Fibroblast of upper back skin (primary cell): ENCODE measurements at places on chromosomes 7 and 10.

DNA sequence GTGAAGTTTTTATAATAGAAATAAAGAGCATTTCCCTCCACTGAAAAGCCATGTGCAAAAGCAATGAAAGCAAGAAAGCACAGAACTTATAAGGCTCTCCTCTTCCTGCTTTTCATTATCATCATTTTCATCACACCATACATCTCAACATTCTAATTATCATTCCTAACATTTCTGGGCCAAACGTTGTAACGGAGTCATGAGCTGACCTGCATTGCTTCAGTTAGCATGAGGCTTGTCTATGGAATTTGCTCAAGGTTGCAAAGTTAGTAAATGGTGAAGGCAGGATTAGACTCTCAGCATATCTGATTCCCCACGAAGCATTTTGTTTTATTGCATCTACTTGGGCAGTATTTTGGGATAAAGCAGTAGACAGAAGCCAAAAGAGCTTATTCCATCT, 11.4 kb downstream of the SCIN start:
- peak; percentile 83 for DNase-seq

- no peak for DNase-seq
These were observed 15.1 kb downstream of the LRRTM3 start for GRCh38 chr10:66940965-66941364.

- DNase-seq: no peak
These were observed 459.0 kb downstream of the GATA3 start for GRCh38 chr10:8513155-8514147.

DNA sequence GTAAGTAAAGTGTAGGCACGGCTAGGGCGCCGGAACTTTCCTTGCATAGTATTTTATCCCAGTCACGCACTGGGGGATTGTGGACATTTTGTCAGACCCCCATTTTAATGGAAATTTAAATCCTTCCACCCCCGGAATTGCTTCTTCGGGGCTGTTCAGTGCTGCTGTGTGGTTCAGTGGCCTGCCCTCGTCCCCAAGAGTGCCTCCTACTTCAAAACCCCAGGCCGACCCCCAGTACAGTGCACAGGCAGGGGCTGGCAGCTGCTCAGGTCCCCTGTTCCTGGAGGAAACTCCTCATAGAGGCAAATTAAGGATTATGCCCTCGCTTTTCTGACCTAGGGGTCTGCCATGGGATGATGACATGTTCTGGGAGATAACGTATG, 94.5 kb downstream of the PTPRE start:
- no peak for DNase-seq

DNA sequence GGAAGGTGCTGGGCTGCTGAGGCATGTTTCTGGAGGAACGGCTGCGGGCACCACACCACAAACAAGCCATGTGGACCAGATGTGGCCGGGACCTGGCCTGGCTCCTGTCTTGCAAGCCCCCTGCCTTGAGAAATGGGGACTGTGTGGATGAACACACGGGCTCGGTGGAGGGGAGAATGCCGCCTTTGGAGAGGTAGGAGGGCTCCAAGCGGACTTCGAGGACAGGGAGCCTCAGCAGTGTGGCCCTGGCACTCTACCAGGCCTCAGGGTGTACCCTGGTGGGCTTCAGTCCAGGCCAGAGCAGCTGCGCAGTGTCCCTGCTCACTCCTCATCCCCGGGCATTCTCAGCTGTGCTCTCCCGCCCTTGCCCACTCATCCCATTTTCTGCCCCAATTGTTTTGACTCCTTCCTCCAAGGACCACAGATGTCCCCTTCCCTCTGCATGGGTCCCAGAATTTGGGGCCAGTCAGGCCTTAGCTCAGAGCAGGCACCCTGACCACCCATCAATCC, 31.5 kb downstream of the PWWP2B start:
- no peak for DNase-seq

- no peak for DNase-seq
These were observed 143.8 kb downstream of the ZNF248 start for GRCh38 chr10:37713642-37714041.

- no peak for DNase-seq
These were observed 41.2 kb upstream of the AGR3 start for GRCh38 chr7:16923019-16923418.

- no peak for DNase-seq
These were observed 373.5 kb upstream of the LRRTM3 start for GRCh38 chr10:66552331-66552730.

- DNase-seq: no peak
These were observed 2.1 kb downstream of the TBX20 start for GRCh38 chr7:35251606-35252310.

- DNase-seq: peak; percentile 23
These were observed 41.4 kb upstream of the GHITM start for GRCh38 chr10:84097787-84098353.

DNA sequence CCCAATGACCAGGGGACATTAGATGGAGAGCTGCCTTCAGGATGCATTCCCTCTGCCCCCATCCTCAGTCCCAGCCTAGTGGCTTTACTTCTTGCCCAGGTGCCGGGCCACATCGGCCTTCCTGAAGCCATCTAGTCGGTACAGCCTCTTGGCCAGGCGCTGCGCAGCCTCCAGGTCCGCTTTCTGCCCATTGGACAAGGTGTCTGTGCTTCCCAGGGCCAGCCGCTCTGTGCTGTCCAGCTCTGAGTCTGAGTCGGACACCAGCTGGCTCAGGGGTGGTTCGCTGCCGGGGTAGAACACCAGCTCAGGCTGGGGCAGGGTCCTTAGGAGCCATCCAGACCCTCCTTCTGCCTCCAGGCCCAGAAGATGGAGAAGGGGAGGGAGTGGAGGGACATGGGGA, 6.3 kb downstream of the PSD start:
- DNase-seq: no peak

DNA sequence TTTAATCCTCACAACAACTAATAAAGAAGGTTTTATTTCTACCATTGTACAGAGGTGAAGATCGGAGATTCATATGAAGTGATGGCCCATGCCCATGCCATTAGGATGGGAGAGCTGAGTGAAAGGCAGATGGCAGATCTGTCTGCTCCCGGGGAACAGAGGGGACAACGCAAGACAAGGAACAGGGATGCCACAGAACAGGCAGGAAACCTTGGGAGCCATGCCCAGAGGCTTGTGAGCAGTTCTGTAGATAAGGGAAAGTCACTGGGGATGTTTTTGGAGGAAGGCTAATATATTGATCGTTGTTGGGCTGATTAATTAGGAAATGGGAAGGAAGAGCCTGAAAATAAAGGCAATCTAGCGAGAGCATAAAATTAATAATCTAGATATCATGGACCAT, 73.1 kb upstream of the ITGB1 start:
- no peak for DNase-seq

GRCh38 chr10:11975795-11976194, 66.8 kb downstream of the UPF2 start:
- no peak for DNase-seq

DNA sequence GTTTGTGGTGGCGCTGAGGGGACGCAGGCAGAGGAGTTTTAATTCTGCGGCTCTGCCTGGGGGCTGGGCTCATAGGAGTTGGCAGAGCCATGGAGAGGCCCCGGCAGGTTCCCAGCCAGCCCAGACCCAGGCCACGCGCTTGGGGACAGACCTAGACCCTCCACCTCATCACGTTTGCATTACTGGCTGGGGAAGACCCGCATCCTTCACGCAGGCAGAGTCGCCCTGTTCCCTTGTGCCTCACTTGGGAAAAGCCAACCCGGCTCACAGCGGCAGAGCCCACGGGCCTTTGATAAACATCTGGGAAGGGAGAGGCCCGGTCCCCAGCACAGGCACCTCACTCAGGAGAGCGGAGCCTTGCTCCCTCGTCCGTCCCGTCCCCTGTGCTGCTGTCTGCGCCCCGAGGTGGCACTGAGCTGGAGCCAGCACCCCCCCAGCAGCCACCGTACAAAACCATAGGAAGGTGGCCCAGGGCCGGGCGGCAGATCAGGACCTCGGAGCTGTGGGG, 112.8 kb downstream of the CYTH3 start:
- no peak for DNase-seq

GRCh38 chr7:16711730-16712129, 41.8 kb upstream of the TSPAN13 start:
- peak; percentile 59 for DNase-seq

GRCh38 chr10:69497611-69498390, 46.5 kb downstream of the TSPAN15 start:
- no peak for DNase-seq

GRCh38 chr10:99396471-99396870, 34.0 kb downstream of the GOT1 start:
- peak; percentile 66 for DNase-seq

DNA sequence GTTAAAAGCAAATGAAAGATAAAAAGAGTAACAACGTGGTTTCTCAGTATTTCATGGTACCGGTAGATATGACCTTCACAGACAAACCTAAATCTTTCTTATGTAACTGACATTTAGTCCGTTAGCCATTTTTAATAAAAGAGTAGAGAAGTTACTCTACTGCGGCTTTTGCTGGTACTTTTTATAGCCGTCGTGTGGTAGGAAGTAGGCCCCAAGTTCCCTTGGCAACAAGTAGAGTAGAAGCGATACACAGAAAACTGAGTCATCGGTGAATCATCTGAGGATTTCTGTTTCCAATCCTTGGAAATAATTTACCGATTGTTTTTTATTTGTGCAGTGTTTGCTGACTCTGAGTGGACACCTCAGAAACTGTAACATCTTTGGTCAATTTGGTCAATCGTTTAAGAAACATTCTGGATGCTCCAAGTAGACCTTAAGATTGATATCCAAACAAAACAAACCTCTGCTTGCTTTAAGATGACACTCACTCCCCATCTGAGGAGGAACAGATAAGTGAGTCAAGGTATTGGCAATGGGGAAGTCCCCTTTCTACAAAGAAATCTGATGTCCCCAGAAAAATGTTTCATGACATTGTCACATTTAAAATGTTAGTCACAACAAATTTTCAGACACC, 63.9 kb upstream of the AHR start:
- DNase-seq: peak; percentile 84

DNA sequence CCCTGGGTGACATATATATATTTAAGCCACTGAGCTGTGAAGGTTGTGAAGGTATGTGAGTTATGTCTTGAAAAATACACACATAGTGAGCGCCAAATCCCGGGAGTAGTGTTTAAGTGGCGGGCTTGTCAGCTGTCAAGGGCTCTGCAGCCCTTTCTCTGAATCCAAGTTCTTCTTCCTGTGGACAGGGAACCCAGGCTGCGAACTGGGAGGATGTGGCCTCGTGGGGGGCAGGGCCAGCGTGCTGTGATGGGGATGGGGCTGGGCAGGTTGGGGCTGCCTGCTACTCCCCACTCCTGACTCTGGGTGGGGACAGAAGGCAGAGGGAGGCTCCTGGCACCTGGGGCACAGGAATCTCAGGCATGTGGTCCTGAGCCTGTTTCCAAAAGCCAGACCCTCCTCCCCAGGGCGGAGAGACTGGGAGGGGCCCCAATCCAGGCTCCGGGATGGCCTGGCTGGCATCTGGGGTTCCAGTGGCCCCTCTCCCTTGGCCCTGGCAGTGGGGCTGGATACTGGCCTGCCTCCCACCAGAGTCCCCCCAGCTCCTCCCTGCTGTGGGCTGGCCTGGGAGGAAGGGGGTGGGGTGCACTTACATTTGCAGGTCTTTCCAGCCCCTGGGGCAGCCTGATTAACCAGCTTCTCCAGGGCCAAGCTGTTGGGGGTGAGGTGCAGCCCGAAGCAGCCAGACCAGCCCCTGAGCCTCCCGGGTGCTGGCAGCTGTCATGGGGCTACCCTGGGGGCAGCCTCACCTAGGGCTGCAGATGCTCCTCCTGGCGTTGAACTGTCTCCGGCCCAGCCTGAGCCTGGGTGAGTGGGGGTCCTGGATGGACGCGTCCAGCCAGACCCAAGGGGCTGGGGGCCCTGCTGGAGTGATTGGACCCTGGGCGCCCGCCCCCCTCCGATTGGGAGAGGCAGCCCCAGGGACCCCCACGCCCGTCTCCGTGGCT, at the start of gene UPK3B:
Gene UPK3B, plus strand, starts transcription at position 622 of the 947 bp plus-strand sequence. Its CDS starts 101 bp downstream, at position 723.
- peak; percentile 4 for DNase-seq
